Bladder microvascular endothelial cell (primary cell): ENCODE measurements at places on chromosomes 3 and 15. TPM values are rescaled to one million over a fixed set of nuclear protein-coding genes. Genes with fewer than 3 reads are reported as not detected.

Gene EPHA3
- total RNA-seq: under 0.01 and 0.16 TPM in 2 replicates

Gene FYTTD1
- total RNA-seq: 27.0 and 53.4 TPM in 2 replicates

Gene RBMS3
- 24.9 and 29.1 TPM in 2 replicates for total RNA-seq

Gene COMMD2
- 24.7 and 25.3 TPM in 2 replicates for total RNA-seq

Gene CDCP1
- total RNA-seq: 0.16 and 0.38 TPM in 2 replicates

Gene LRRC31
- not detected in 2 replicates for total RNA-seq

Gene ACTL6A
- 47.1 and 74.3 TPM in 2 replicates for total RNA-seq

Gene EBLN2
- 3.7 and 9.6 TPM in 2 replicates for total RNA-seq

Gene TATDN2
- total RNA-seq: 9.9 and 10.9 TPM in 2 replicates
